ENCODE measurements at places on chromosomes 11 and 22.

DNA sequence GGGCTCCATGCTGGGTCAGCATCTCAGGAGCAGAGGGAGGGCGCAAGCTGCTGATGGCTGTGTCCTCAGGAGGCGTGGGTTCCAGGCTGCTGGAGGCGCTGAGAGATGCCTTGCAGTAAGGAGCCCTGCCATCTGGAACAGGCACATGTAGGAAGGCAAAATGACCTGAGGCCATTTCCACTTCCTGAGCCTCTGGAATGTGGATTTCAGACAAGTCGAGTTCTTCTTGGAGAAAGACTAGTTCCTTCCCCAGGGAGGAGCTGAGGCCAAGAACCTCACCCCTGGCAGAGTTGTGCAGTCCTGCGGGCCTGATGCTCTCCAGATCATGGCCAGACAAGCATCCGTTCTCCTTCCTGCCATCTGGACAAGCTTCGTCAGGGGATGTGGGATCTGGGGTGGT, 19.3 kb downstream of the HPS4 start:
- no peaks in the 10 kb centered on the region for H3K27me3 ChIP-seq
- peaks cover 64% of the 10 kb centered on the region for H3K36me3 ChIP-seq
- H3K4me1 ChIP-seq, result peaks cover 17% of the 10 kb centered on the region
- DNase-seq, result no peak
- H3K4me3 ChIP-seq, result no peak overlapping the region
- no peak overlapping the region for H3K27ac ChIP-seq

- DNase-seq, result no peak
- H3K27ac ChIP-seq, result no peak overlapping the region
- no peaks in the 10 kb centered on the region for H3K36me3 ChIP-seq
- no peaks in the 10 kb centered on the region for H3K4me1 ChIP-seq
- H3K4me3 ChIP-seq, result no peak overlapping the region
Measured at GRCh38 chr11:133705074-133705648, 140.2 kb downstream of the SPATA19 start.

GRCh38 chr11:61635787-61636186, 44.4 kb upstream of the DAGLA start:
- H3K27me3 ChIP-seq, result no peaks in the 10 kb centered on the region
- DNase-seq, result no peak
- no peaks in the 10 kb centered on the region for H3K36me3 ChIP-seq
- peaks cover 6% of the 10 kb centered on the region for H3K4me1 ChIP-seq
- H3K4me3 ChIP-seq, result no peak overlapping the region

GRCh38 chr11:8733852-8734251, 51.3 kb downstream of the RPL27A start:
- H3K4me3 ChIP-seq, result no peak overlapping the region
- peaks cover 18% of the 10 kb centered on the region for H3K4me1 ChIP-seq

DNA sequence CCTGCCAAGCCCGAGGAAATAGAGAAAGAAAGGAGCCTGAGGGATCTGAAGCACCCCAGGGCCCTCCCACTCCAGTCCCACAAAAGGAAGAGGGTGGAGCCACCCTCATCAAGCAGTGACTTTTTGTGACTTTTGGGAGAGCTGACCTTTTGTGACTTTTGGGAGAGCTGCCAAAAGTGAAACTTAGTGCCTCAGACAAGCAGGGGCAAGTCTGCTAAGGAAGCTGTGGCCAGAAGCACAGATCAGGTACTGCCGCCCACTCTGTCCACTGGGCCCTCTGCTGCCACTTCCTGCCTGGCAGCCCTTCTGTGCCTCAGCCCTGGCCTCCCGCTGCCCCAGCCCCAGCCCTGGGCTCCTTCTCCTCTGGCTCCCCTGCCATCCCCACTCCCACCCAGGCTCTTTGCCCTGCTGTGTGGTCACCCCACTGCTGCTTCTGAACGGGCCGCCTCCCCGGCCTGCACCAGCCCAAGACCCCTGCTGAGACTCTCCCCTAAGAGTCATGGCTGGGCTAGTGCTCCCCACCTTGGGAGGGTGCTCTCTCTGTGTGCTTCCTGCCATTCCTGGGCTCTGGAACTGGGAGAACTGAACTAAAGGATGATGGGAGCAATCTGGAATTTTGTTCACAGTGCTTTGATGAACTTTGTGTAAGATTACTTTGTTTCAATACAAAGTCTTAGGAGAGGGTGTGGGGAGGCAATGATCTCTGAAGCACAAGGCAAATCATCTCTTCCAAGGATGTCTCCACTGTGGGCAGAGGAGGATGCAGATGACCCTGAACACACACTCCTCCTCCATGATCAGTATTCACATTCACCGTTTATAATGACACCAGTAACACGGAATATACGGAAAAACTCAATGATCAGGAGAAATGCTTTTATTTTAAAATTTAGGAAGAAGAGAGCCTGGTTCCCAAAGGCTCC, at the start of gene APOBEC3H:
Gene APOBEC3H, plus strand, starts transcription at position 147 of the 923 bp plus-strand sequence. CDS start 3,035 bp downstream, outside the sequence.
- H3K36me3 ChIP-seq, result no peaks in the 10 kb centered on the region
- H3K27ac ChIP-seq, result peak within 1 kb of the TSS; percentile 0

DNA sequence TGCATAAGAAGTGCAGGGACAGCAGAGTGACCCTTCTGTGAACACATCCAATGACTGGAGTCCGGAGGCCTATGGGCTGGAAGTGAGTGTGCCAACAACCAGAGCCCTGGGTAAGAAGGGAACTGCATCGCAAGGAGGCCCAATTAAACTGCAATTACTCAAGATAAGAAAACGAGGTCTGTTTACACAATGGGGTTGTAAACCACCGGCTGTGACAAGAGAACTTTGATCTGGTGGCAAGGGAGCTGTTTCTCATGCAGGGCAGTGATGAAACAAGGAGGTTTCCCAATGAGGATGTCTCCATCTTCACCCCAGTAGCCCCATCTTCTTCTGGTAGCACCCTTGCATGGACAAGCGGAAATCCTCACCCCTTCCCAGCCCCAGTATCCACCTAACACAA, 21.5 kb downstream of the ETS1 start:
- no peak for DNase-seq
- no peaks in the 10 kb centered on the region for H3K27me3 ChIP-seq
- H3K36me3 ChIP-seq, result no peaks in the 10 kb centered on the region
- H3K4me1 ChIP-seq, result peaks cover 32% of the 10 kb centered on the region

GRCh38 chr11:124699547-124699946, 25.8 kb downstream of the SPA17 start:
- no peak overlapping the region for H3K27ac ChIP-seq
- H3K4me3 ChIP-seq, result no peak overlapping the region
- DNase-seq, result no peak
- H3K36me3 ChIP-seq, result no peaks in the 10 kb centered on the region

DNA sequence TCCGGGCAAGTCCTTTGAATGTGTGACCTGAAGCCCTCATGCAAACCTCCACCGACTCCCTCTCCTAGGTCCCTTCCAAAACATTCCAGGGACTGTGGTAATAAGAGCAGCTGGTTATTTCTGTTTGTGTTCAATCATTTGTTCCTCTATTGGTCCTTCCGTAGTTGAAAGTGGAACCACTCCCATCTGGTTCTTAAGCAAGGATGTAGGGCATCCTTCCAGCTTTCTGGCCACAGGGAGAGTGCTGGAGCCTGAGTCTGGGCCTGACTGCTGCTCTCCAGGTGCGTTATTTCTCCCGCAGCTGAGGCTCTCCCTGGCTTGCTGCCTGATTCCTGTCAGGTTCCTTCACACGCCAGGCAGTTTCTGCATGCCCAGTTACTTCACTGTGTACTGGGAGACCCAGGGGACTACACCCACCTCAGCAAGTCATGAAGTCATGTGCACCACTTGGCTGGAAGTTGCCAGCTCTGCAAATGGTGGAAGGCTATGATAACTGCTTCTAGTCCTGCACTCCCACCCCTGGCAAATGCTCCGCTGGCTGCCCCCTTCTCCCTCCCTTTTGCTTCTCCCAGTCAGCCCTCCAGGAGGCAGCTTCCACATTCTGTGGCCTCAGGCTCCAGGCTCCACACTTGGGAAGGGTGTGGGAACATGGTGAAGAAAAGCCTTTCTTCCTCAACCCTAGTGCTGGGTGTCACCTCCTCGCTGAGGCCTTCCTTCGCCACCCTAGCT, 4.0 kb upstream of the ALX4 start:
- H3K4me3 ChIP-seq, result no peak overlapping the region
- no peak overlapping the region for H3K27ac ChIP-seq
- DNase-seq, result no peak
- peaks cover 48% of the 10 kb centered on the region for H3K4me1 ChIP-seq
- peaks cover 97% of the 10 kb centered on the region for H3K27me3 ChIP-seq

- H3K27me3 ChIP-seq, result no peaks in the 10 kb centered on the region
- no peak overlapping the region for H3K27ac ChIP-seq
- no peak overlapping the region for H3K4me3 ChIP-seq
- H3K4me1 ChIP-seq, result peaks cover 19% of the 10 kb centered on the region
Measured at GRCh38 chr11:86509588-86509974, 134.9 kb downstream of the CCDC81 start.

DNA sequence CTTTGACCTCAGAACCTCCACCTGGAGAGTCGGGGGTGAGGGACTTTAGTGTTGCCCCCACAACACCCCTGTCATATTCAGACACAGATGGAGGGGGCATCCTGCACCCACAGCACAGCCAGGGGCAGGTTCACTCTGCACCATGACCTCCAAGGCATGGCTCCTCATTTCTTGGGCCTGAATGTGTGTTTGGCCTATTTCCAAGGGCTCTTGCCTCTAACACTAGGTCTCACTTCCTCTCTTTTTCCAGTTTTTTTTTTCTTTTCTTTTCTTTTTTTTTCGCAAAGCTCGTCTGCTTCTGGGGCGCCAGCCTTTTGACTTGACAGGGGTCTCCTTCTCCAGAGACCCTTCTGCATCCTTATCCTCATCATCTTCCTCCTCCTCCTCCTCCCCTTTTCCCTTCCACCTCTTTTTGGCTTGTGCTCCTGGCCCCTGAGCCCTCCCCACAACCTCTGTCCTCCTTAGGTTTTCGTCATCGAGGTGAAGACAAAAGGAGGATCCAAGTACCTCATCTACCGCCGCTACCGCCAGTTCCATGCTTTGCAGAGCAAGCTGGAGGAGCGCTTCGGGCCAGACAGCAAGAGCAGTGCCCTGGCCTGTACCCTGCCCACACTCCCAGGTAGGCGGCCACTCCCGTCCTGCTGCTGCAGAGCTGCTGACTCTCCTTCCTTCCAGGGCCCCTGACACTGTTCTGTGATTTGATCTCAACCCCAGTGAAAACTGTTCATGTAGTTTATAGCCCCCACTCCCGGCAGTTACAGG, 3.8 kb downstream of the NCF4 start:
- no peaks in the 10 kb centered on the region for H3K4me1 ChIP-seq
- no peak overlapping the region for H3K4me3 ChIP-seq
- no peaks in the 10 kb centered on the region for H3K27me3 ChIP-seq
- H3K36me3 ChIP-seq, result no peaks in the 10 kb centered on the region

DNA sequence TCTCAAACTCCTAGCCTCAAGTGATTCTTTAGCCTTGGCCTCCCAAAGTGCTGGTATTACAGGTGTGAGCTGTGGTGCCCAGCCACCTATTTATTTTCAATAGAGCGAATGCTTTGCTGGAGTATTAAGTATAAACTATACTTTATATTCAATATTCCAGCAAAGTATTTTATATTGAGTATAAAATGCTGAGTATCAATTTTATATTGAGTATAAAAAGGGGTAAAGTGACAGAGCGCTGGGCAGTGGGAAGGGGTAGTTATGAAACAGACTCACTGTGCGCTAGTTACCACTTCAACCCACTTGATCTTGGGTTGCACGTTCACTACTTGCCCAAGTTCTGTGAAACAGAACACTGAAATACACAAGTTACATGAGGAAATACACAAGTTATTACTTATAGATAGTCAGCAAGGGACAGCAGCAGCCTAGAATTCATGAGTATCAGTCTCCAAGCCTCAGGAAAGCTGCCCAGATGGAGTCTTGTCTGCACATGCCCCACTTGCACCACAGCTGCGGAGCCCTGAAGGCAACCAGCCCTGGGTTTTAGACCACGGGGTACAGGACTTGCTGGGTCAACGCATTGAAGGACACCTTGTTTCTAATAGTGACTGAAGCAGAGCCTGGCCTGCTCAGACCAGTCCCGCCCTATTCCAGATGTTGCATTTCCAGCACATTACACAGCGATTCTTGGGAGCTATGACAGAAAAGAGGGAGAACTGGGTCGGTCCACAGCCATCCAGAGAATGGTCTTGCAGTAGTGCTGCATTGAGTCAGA, 51.6 kb upstream of the SYT13 start:
- no peak for DNase-seq
- H3K27me3 ChIP-seq, result no peaks in the 10 kb centered on the region
- peaks cover 18% of the 10 kb centered on the region for H3K4me1 ChIP-seq
- no peak overlapping the region for H3K4me3 ChIP-seq

DNA sequence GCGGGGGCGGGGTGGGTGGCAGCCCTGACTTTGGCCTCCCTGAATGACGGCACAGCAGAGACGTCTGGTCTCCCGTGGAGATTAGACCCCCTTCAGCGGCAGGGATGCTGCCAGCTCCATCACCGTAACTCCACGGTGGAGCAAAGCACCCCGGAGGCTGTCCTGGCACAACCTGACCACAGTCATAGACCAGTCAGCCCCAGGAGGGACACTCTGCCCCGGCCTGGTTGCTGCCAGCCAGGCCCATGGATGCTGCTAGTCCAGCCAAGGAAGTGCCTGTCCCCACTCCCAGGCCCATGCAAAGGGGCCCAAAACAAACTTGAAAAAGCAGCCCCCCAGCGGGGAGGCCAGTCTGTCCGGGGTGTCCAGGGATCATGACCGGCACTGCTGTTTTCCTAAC, 11.5 kb upstream of the ANO1 start:
- H3K27ac ChIP-seq, result no peak overlapping the region
- H3K4me1 ChIP-seq, result no peaks in the 10 kb centered on the region
- H3K36me3 ChIP-seq, result no peaks in the 10 kb centered on the region

- no peaks in the 10 kb centered on the region for H3K36me3 ChIP-seq
- no peaks in the 10 kb centered on the region for H3K27me3 ChIP-seq
- H3K27ac ChIP-seq, result no peak overlapping the region
- DNase-seq, result no peak
Measured at GRCh38 chr22:23903328-23903971, 9.3 kb downstream of the MIF start.

All from spleen (tissue), 13 donors.